ENCODE measurements at places on chromosomes 16 and 17. TPM values are rescaled to one million over a fixed set of nuclear protein-coding genes. Genes with fewer than 3 reads are reported as not detected.

SNX20 gene
- total RNA-seq, result not detected

DNA sequence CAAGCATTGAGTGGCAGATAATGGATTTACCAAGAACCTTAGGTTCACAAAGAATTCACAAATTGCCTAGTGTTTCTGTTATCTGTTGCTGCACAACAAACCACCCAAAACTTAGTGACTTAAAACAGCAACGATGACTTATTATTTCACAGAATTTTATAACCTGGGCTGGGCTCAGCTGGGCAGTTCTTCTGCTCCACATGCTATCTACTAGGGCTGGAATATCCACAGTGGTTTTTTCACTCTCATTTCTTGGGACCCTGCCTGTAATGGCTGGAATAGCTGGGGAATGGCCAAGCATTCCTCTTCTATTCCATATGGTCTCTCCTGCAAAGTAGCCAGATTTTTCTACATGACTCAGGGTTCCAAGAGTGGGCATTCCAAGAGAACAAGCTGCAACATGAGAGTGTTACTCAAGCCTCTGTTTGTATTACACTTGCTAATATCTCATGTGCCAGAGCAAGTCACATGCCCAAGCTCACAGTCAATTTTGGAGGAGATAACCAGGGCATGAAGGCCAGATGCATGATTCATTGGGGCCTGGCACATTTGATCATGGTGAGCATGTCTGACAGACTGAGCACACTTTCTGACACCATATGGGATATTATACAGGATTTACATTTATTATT is 4.9 kb upstream of the PSMD7 start:
- DNase-seq, result peak; percentile 6

DNA sequence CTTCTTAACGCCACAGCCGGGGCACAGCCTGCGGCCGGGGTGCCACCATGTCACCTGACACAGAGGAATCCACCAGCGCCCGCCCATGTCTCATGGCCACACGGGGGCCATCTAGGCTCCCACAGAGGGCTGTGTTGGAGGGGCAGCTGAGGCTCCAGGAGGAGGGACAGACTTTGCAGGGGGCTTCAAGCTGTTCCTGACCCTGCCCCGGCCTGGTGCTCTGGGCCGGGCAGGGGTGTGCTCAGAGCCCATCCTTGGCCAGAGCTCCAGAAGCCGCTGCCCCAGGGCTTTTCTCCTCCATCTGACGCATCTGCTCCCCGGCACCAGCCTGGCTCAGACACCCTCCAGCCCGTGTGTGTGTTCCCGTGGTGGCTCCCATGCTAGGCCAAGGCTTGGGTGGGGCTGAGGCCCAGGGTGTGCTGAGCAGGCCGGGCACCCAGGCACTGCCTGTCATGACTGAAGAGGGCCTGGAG is 7.8 kb upstream of the SLC38A10 start:
- DNase-seq, result peak; percentile 21

TBX2 gene
- 71.4 TPM for total RNA-seq
